ENCODE measurements at places on chromosomes 12 and 14. TPM values are rescaled to one million over a fixed set of nuclear protein-coding genes. Genes with fewer than 3 reads are reported as not detected.

DNA sequence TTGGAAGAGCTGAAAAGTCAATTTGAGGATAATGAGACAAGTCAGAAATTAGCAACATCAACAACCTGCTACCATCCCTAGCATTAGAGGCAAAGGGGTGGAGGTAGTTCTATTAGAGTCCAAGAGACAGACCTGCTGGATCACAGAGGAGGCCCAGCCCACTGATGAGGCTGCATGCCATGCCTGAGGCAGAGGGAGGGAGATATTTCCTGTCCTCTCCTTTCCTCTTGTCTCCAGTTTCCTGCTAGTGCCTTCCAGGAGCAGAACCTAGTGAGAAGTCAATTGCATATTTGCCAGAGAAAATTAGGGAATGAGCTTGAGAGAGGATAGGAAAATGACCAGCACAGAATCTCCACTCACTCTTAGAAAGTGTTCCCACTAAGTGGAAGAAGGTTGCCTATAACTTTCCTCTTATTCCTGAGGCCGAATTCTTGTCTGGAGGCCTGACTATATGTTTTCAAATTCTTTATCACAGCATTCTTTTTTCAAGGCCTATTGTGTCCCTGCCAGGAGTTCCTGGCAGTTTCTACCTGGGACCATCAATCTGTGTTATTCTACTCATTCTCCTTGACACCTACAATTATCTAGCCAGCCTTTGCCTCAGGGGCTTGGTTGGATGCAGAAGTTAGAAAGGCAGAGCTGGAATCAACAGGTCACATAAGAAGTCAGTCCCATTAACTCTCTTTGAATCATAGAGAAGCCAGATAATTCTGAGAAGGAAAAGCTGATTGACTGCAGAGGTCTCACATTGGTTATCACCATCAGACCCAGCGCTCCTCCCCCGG lies 121.9 kb downstream of the EMP1 start:
- DNase-seq: no peak
- no peak overlapping the region for H3K27ac ChIP-seq
- H3K4me1 ChIP-seq: no peaks in the 10 kb centered on the region
- H3K27me3 ChIP-seq: no peaks in the 10 kb centered on the region
- no peaks in the 10 kb centered on the region for H3K36me3 ChIP-seq

- no peak for DNase-seq
- no peaks in the 10 kb centered on the region for H3K27me3 ChIP-seq
- no peak overlapping the region for H3K4me3 ChIP-seq
- H3K4me1 ChIP-seq: peaks cover 4% of the 10 kb centered on the region
- H3K36me3 ChIP-seq: peaks cover 4% of the 10 kb centered on the region
Measured at GRCh38 chr14:30921305-30921704, 46.9 kb downstream of the COCH start.

DNA sequence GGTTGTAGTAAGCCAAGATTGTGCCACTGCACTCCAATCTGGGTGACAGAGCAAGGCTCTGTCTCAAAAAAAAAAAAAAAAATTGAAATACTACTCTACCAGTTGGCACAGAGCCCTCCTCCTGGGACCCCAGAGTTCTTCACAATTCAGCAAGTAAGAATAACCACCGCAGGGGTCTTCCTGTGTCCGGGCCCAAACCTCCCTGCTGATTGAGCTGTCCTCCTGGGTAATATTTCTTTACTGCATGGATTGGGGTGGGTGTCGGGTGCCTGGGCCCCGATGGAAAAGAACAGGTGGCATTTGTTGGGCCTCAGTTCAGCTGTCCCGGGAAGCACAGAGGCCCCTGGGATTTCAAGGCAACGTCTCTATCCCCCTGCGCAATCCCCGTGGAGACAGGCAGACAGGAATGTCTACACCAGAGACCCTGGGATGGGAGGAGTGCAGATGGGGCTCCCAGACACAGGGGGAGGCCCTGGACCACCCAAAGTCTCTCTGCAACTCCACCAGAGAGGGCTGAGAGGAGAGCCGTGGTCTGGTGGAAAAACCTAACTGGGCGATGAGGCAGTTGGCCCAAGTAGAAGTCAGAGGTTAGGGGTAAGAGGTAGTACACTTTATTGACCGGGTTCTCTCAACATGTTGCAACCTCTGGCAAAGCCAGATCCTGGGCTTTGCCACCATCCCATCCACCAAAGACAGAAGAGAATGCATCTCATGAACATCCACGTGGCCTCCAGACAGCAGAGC lies 32.7 kb upstream of the VPS37B start:
- H3K27me3 ChIP-seq: no peaks in the 10 kb centered on the region
- H3K4me1 ChIP-seq: no peaks in the 10 kb centered on the region
- no peak overlapping the region for H3K27ac ChIP-seq
- no peak for DNase-seq

DNA sequence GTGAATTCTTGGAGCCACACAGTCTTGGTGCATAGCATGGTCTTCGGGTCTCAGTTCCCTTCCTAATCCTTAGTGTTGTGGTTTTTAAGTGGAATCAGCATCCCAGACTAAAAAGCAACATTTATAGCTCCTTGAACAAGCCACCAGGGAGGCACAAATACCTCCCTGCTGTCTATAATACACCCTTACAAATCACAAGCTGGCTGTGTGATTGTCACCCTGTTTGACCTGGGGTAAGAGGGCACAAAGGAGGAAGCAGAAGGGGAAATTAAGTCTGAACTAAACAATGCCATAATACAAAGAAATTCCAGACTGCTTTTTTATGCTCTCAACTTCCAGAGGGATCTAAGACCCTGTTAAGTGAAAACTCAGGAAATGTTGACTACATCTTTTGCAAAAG lies 7.7 kb upstream of the MMP19 start:
- peaks cover 17% of the 10 kb centered on the region for H3K4me1 ChIP-seq
- no peaks in the 10 kb centered on the region for H3K27me3 ChIP-seq
- H3K4me3 ChIP-seq: no peak overlapping the region
- H3K27ac ChIP-seq: peak overlapping the region; percentile 33
- no peaks in the 10 kb centered on the region for H3K36me3 ChIP-seq
- DNase-seq: no peak

GRCh38 chr14:84927096-84927827 lies 602.7 kb upstream of the FLRT2 start:
- no peak overlapping the region for H3K27ac ChIP-seq
- no peaks in the 10 kb centered on the region for H3K27me3 ChIP-seq
- H3K36me3 ChIP-seq: no peaks in the 10 kb centered on the region
- no peak overlapping the region for H3K4me3 ChIP-seq
- H3K4me1 ChIP-seq: no peaks in the 10 kb centered on the region

DNA sequence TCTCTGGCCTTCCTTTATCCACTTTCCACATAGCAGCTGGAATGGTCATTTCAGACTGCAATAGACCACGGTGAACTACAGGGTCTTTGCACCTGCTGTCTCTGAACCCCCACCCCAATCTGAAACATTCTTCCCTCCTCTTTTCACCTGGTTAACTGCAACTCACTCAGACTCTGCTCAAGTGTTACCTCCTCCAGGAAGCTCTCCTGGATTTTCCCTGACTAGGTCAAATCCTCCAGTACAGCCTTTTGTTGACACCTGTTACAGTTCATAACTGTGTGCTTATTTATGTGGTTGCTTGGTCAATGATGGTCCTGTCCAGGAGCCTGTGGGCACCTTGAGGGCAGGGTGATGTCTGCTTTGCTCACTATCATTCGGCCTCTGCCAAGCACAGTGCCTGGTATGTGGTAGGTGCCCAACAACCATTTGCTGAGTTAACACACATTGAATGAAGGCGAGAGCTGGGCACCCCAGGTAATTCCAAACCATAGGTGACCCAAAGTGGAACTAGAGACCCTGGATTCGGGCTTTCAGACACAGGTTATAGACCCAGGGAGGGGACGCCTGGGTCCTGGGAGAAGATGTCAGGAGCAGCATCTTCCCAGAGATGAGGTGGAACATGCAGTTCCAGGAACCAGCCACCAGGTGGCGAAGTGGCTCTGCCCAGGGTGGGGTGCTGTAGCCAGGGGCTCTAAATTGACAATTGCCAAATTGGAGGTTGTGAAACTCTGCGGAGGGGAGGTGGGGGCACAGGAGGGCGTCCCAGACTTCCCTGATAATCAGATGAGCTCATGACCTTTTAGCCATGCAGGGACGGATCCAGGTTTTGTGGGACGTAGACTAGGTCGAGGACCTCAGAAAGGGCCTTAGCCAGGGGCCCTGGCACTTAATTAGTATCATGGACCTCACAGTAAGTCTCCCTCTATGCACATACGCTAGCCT lies 28.1 kb downstream of the TRPV4 start:
- H3K4me3 ChIP-seq: no peak overlapping the region
- no peaks in the 10 kb centered on the region for H3K4me1 ChIP-seq
- no peaks in the 10 kb centered on the region for H3K27me3 ChIP-seq

DNA sequence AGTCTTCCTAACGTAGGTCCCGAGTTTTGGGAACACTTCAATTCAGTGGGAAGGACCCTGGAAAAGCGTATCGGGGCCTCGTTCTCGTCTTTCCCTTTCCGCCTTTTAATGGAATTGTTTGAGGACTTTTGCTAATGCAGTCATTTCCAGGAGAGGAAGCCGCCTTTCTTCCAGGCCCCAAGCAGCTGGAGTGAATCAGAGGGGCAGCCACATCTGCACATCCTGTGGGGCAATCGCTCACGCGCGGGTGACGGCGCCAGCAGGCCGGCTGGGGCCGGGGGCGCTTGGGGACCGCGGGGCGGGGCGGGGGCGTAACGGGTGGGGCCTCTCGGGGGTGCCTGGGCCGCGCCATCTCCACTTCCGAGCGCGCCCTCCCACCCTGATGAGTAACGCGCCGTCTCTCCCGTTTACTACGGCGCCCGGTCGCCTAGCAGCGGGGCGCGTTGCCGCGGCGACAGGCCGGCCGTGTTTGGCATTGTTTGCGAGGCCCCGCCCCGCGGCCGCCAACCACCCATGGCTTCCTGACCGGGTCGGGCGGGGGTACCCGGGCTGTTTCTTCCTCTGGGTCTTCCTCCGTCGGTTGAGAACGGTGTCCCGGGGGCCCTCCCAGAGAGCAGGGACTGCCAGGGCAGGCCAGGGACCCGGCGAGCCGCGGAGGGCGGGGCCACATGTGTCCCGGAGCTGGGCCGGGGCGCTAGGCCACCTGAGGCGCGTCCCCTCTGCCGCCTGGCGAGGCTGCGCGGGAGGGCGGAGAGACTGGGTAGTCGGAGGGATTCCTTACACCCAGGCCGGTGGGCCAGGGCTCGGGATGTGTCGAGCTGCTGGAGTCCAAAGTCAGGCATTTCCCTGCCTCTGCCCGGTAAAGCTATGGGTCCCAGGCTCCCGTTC lies 2.3 kb downstream of the GSG1 start:
- no peaks in the 10 kb centered on the region for H3K27me3 ChIP-seq
- H3K4me1 ChIP-seq: peaks cover 49% of the 10 kb centered on the region
- peak; percentile 99 for DNase-seq

DNA sequence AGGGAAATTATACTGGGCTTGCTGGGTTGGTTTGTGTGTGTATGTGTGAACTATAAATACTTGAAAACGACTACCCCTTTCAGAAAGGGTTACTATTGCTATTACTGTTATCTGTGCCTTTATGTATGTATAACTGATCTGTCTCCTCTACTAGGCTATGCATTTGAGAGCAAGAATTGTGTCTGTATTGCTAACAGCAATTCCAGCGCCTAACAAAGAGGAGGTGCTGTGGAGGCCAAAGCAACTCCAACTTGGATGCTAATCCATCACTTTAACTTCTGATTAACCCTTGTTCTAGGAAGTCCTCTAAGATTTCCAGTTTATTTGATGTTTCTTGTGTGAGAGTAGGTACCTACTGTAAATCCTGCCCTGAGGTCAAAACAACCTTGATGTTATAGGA lies 313.9 kb downstream of the PCNX1 start:
- no peaks in the 10 kb centered on the region for H3K36me3 ChIP-seq
- DNase-seq: no peak
- no peak overlapping the region for H3K4me3 ChIP-seq
- no peak overlapping the region for H3K27ac ChIP-seq

DNA sequence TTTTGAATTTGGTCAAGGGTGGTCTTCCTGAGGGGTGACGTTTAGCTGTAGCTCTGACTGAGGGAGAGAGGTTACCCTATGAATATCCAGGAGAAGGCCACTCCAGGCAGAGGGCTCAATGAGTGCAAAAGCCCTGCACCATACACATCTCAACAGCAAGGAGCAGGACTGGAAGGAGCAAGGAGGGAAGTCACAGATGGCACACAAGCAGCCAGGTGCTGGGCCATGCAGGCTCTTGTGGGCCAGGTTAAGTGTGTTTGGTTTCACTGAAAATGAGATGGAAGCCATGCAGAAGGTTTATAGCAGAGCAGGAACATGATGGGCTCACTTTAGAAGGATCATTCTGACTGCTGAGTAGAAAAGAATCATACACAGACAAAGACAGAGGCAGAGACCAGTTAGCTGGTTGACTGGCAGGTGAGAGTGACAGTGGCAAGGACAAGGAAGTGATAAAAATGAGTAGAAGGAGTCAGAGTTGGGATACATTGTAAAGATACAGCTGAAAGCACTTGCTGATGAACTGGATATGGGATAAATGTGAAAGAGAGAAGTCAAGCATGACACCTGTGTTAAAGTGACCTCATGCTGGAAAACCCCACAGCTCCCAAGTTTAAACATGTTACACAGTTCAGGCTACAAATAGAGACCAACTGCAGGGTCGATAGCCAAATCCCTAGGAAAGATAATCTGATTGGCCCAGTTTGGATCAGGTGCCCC lies 81.2 kb downstream of the PRKD1 start:
- no peaks in the 10 kb centered on the region for H3K36me3 ChIP-seq
- no peaks in the 10 kb centered on the region for H3K4me1 ChIP-seq
- no peak overlapping the region for H3K4me3 ChIP-seq
- H3K27me3 ChIP-seq: no peaks in the 10 kb centered on the region
- H3K27ac ChIP-seq: no peak overlapping the region
- DNase-seq: no peak

GRCh38 chr14:89242652-89243279 lies 174.3 kb downstream of the FOXN3 start:
- DNase-seq: no peak
- peaks cover 3% of the 10 kb centered on the region for H3K4me1 ChIP-seq
- H3K27ac ChIP-seq: no peak overlapping the region
- no peaks in the 10 kb centered on the region for H3K27me3 ChIP-seq
- H3K36me3 ChIP-seq: no peaks in the 10 kb centered on the region

GRCh38 chr12:54285150-54286041 lies 4.9 kb downstream of the HNRNPA1 start:
- no peak for DNase-seq
- peaks cover 53% of the 10 kb centered on the region for H3K4me1 ChIP-seq
- no peaks in the 10 kb centered on the region for H3K27me3 ChIP-seq
- H3K36me3 ChIP-seq: peaks cover 59% of the 10 kb centered on the region
- H3K4me3 ChIP-seq: peak overlapping the region; percentile 82

DNA sequence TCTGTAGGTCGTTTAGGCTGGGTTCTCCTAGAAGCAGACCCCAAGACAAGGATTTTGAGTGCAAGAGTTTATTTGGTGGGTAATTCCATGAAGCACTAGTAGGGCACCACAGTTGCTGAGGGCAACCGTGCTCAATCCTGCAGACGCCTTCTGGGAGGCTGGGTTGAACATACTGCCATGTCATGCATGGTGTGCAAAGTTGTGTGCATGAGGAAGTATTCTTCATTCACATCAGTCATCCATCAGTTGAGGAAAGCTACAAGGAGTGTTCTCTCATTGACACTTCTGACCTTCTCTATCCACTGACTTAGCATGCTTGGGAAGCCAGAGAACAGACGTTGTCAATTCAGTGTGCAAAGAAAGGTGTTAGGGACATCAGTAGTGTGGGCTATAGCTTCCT lies 179.2 kb downstream of the PTPN11 start:
- peaks cover 4% of the 10 kb centered on the region for H3K4me1 ChIP-seq
- no peak for DNase-seq
- H3K27ac ChIP-seq: no peak overlapping the region
- H3K27me3 ChIP-seq: no peaks in the 10 kb centered on the region
- H3K4me3 ChIP-seq: no peak overlapping the region
- no peaks in the 10 kb centered on the region for H3K36me3 ChIP-seq

Gene TSPAN11
- total RNA-seq: 1.0 TPM

Gene KLRB1
- total RNA-seq: 1.3 TPM

Gene CLEC1B
- total RNA-seq: not detected

Gene PDE3A
- total RNA-seq: 1.0 TPM

Gene APAF1
- 11.1 TPM for total RNA-seq

Gene ALG10
- 6.7 TPM for total RNA-seq

Gene FAM181A
- total RNA-seq: 1.9 TPM

Gene PZP
- total RNA-seq: 1.3 TPM

Gene MRPS35
- 36.7 TPM for total RNA-seq

Gene DPF3
- 0.77 TPM for total RNA-seq
